ENCODE measurements at places on chromosomes 6 and 20.

DNA sequence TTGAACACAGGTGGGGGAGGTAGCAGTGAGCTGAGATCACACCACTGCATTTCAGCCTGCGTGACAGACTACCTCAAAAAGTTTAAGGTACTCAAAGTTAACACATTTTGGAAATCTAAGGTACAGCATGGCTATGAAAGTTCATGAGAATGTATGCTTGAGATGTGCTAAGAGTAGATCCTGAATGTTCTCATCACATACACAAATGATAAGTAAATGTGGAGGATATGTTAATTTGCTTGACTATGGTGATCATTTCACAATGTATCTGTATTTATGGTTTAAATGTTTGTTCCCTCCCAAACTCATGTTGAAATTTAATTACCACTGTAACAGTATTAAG, 20.1 kb upstream of the SERPINB1 start:
- no peak overlapping the region for H3K4me3 ChIP-seq
- no peak for DNase-seq
- peaks cover 3% of the 10 kb centered on the region for H3K4me1 ChIP-seq
- no peaks in the 10 kb centered on the region for H3K27me3 ChIP-seq
- no peaks in the 10 kb centered on the region for H3K36me3 ChIP-seq

DNA sequence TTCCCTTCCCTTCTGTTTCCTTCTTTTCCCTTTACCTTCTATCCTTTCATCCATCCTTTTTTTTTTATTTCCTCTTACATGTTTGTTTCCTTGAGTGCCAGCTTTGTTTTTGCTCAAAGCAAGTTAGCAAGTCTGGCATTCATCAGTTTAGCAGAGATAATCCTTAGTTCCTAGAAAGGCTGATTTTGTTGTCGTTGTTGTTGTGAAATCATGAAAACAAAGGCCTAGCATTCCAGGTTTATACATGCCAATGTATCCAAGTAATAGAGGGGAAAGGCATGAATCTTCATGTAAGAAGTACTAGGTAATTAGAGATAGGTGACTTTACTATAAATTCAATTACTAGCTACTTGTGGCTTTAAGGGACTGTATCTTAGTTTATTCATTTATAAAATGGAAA, 45.9 kb downstream of the TFAP2B start:
- H3K4me1 ChIP-seq: no peaks in the 10 kb centered on the region
- no peak overlapping the region for H3K27ac ChIP-seq
- no peak for DNase-seq
- H3K4me3 ChIP-seq: no peak overlapping the region

GRCh38 chr6:157017861-157018260, 240.7 kb downstream of the ARID1B start:
- H3K4me1 ChIP-seq: peaks cover 7% of the 10 kb centered on the region
- H3K27me3 ChIP-seq: no peaks in the 10 kb centered on the region
- H3K36me3 ChIP-seq: no peaks in the 10 kb centered on the region
- H3K4me3 ChIP-seq: no peak overlapping the region
- no peak for DNase-seq
- H3K27ac ChIP-seq: no peak overlapping the region

- H3K36me3 ChIP-seq: no peaks in the 10 kb centered on the region
- H3K27ac ChIP-seq: no peak overlapping the region
- no peak for DNase-seq
Observed at GRCh38 chr20:61002090-61002489, 250.0 kb upstream of the CDH4 start.

DNA sequence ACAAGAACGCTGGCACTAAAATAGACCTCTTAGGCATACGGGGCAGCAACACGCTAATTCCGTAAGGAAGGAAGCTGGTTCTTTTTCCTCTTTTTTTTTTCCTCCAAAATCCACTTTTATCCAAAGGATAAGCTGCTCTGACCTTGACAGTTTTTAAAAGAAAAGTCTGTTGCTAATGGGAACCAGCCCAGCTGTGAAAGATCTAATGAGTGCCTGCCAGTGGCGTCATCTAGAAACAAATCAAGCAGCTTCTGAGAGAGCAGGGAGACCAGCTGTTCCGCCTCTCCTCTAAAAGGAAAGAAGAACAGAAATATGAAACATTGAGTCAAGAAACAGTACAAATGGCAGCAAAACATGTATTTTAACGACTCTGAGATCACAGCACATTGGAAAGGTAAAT, 78.6 kb downstream of the FAXC start:
- peak; percentile 17 for DNase-seq
- H3K27me3 ChIP-seq: no peaks in the 10 kb centered on the region
- H3K27ac ChIP-seq: no peak overlapping the region
- H3K4me3 ChIP-seq: no peak overlapping the region
- no peaks in the 10 kb centered on the region for H3K4me1 ChIP-seq
- no peaks in the 10 kb centered on the region for H3K36me3 ChIP-seq

- no peak overlapping the region for H3K27ac ChIP-seq
- DNase-seq: no peak
- no peaks in the 10 kb centered on the region for H3K27me3 ChIP-seq
- H3K36me3 ChIP-seq: no peaks in the 10 kb centered on the region
Observed at GRCh38 chr20:47412083-47412482, 55.6 kb upstream of the ZMYND8 start.

DNA sequence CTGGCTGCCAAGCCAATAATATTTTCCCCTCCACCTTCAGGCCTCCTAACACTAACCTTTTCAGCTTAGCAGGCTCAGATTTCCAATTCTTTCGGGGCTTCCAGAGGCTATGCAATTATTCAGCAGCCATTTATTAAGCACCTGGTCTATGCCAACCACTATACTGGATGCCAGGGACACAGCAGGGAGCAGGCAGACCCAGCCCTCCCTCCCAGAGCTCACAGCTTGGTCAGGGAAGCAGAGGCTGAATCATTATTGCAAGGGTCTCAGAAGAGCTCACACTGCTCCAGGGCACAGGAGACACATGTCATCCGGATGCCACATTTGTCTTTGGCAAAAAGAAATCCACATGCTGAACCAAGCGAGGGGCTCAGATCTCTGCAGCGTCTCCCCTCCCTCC, 1.3 kb downstream of the BPIFB1 start:
- H3K4me1 ChIP-seq: no peaks in the 10 kb centered on the region
- no peak for DNase-seq
- H3K27ac ChIP-seq: no peak overlapping the region
- peaks cover 4% of the 10 kb centered on the region for H3K27me3 ChIP-seq
- H3K4me3 ChIP-seq: no peak overlapping the region

DNA sequence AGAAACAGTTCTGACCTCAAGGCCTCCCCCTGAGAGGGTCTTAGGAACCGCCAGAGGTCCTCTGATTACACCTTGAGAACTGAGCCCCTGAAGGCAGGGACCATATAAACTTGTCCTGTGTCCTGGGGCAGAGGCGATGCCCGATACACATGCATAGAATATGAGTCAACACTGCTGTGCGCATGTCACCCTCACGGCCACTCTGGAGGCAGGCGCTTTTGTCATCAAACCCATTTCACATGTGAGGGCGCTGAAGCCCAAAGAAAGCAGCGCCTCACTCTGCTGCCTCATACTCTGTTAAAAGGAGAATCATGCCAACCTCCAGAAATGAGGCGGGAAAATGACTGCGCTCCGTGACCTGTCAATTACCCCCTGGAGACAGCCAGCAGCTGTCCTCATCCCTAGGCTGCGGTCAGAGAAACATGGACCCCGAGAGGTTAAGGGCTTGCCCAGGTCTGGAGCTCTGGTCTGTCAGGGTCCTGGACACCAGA, 158.3 kb downstream of the GRM4 start:
- no peak overlapping the region for H3K27ac ChIP-seq
- no peak overlapping the region for H3K4me3 ChIP-seq
- H3K27me3 ChIP-seq: no peaks in the 10 kb centered on the region
- no peaks in the 10 kb centered on the region for H3K36me3 ChIP-seq
- DNase-seq: no peak

DNA sequence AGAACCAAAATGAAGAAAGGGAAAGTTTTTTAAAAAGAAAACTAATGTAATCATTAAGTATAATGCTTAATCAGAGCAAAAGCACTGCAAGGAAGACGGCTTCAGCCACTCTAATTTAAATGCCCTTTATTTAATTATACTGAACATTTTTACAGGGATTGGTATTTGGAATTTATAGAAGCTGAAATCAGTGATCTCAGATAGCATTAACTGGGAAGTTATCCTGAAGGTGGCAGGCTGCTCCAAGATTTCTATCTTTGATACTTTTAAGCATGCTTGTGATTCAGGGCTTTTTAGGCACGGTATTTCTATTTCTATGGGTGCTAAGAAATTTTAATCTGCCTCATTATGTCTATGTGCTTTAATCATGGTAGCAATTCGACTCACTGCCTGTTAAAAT, 1.3 kb upstream of the NDUFAF4 start:
- no peak overlapping the region for H3K4me3 ChIP-seq
- H3K36me3 ChIP-seq: peaks cover 1% of the 10 kb centered on the region
- no peaks in the 10 kb centered on the region for H3K4me1 ChIP-seq
- H3K27me3 ChIP-seq: no peaks in the 10 kb centered on the region
- no peak overlapping the region for H3K27ac ChIP-seq

- H3K4me1 ChIP-seq: no peaks in the 10 kb centered on the region
Observed at GRCh38 chr6:14072084-14072483, 45.5 kb upstream of the CD83 start.

DNA sequence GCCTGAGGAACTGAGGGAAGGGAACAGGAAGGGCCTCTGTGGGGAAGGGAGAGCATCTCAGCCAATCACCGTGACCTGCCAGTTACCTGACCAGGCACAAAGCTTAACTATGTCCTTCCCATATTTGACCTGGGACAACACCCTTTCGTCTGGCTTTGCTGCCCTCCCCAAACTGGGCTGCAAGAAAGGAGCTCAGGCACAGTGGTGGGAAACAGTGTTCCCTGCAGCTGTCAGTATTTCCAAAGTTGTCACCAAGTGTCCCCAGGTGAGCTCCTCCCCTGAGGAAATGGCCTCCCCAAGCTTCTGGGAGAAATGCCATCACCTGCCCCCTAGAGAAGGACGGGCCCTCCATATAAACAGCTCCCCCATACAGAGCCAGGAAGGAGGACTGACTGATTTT, 17.9 kb downstream of the NCR2 start:
- H3K27ac ChIP-seq: no peak overlapping the region
- no peaks in the 10 kb centered on the region for H3K4me1 ChIP-seq
- no peak for DNase-seq
- no peaks in the 10 kb centered on the region for H3K36me3 ChIP-seq
- no peaks in the 10 kb centered on the region for H3K27me3 ChIP-seq
- no peak overlapping the region for H3K4me3 ChIP-seq

GRCh38 chr6:14450578-14450977, 333.0 kb downstream of the CD83 start:
- DNase-seq: peak; percentile 64
- H3K4me1 ChIP-seq: no peaks in the 10 kb centered on the region

- H3K4me3 ChIP-seq: no peak overlapping the region
- no peaks in the 10 kb centered on the region for H3K36me3 ChIP-seq
- no peaks in the 10 kb centered on the region for H3K27me3 ChIP-seq
Observed at GRCh38 chr20:32577657-32578056, 7.5 kb downstream of the NOL4L start.

DNA sequence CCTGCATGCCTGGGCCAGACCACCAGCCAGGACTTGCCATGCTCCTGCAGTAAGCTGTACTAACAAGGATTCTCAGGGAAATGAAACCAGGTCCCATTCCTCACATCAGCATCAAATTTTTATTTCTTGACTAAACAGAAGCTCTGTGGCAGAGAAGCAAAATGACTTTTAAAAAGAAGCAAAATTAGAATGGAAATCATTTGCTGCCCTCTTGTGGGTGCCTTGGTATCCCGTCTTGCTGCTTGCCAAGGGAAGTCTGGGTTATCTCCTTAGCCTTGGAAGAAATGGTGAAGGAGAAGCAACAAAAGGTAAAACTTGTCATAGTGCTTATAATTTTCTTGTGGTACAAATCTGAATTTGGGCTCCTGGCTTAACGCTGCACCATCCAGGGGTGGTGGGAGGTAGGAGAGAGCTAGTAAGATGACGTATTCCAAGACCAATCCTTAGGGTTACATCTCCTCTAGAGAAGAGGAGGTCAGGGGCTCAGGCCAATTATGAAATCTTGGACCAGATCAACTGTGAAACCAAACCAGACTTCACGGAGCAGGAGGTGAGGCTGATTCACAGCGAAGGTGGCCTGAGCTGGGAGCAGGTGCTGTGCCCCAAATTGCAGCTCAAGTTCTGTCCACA, 107.5 kb downstream of the FAXC start:
- no peaks in the 10 kb centered on the region for H3K27me3 ChIP-seq
- peak; percentile 30 for DNase-seq
- no peaks in the 10 kb centered on the region for H3K4me1 ChIP-seq
- H3K27ac ChIP-seq: no peak overlapping the region
- H3K4me3 ChIP-seq: no peak overlapping the region
- no peaks in the 10 kb centered on the region for H3K36me3 ChIP-seq

All from fibroblast of lung (primary cell).